Left ventricle myocardium inferior (tissue), 1 donor: ENCODE measurements at places on chromosomes 2 and 18. TPM values are rescaled to one million over a fixed set of nuclear protein-coding genes. Genes with fewer than 3 reads are reported as not detected.

The RAB17 gene
- 4.5 TPM for total RNA-seq

DNA sequence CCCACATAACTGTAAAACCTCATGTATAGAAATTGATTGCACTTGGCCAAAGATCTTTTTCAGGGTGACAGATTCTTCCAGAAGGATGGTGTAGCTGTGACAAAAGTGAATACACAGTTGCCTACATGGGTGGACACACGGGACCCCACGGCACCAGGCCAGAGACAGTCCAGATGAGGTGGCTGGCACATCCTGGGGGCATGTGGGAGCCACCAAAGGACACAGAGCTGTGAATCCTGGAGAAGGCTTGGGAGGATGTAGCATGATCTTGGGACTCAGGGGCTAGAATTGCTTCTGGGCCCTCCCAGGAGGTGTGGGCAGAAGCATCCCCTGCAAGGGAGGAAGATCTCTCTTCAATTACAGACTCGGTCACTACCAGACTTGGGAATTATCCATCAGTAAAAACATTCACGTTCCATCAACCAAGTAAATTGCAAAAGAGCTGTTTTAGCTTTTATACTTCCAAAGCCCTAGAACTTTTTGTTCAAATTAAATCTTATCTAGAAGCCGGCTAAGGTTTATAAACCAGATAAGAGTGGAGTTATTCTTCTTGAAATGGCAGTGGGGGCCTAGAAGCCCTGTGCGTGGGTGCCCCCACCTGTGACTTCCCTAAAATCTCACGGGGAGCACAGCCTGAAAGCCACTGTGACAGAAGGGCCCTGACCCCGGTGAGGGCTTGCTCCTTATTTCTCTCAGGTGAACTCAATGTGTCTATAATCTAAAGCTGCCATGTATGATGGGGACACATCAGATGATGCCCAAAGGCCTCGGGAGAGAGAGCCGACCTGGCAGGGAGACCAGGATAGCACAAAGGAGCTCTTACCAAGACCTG is 81.7 kb downstream of the SEPTIN10 start:
- H3K4me3 ChIP-seq = no peak overlapping the region
- H3K27ac ChIP-seq = no peak overlapping the region
- no peaks in the 10 kb centered on the region for H3K36me3 ChIP-seq
- no peak for DNase-seq
- peaks cover 30% of the 10 kb centered on the region for H3K4me1 ChIP-seq
- H3K27me3 ChIP-seq = no peaks in the 10 kb centered on the region

GRCh38 chr18:42289526-42289925 is 334.5 kb downstream of the PIK3C3 start:
- no peaks in the 10 kb centered on the region for H3K36me3 ChIP-seq
- no peak overlapping the region for H3K4me3 ChIP-seq
- H3K27me3 ChIP-seq = no peaks in the 10 kb centered on the region

- no peak for DNase-seq
- no peaks in the 10 kb centered on the region for H3K36me3 ChIP-seq
- no peak overlapping the region for H3K27ac ChIP-seq
- H3K4me3 ChIP-seq = no peak overlapping the region
Measured at GRCh38 chr2:219824996-219825395, 197.6 kb downstream of the SLC4A3 start.

GRCh38 chr18:74248595-74248994 is 43.2 kb downstream of the CYB5A start:
- peaks cover 13% of the 10 kb centered on the region for H3K36me3 ChIP-seq
- H3K27me3 ChIP-seq = no peaks in the 10 kb centered on the region
- no peak overlapping the region for H3K27ac ChIP-seq
- peaks cover 18% of the 10 kb centered on the region for H3K4me1 ChIP-seq
- H3K4me3 ChIP-seq = no peak overlapping the region

The ZAP70 gene
- 0.55 TPM for total RNA-seq

DNA sequence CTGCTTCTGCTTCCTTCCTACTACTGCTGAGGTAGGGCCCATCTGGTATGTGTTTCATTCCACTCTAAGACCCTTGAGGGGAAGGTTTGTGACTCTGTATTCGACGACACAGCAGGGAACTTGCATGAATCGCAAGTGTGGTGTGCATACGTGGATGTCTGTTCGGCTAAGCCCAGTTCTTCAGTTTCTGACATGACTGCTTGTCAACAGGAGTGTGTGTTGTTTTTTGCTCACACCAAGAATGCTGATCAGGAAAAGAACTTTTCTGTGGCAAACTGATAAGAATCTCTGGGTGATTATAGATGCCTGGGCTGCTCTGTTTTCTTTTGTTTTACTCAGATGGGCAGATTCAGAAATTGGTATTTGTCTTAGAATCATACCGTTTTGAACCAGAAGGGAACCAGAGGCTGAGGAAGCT is 22.0 kb downstream of the TNFRSF11A start:
- H3K27ac ChIP-seq = no peak overlapping the region
- peaks cover 10% of the 10 kb centered on the region for H3K27me3 ChIP-seq
- no peaks in the 10 kb centered on the region for H3K4me1 ChIP-seq
- DNase-seq = no peak
- no peak overlapping the region for H3K4me3 ChIP-seq

- H3K36me3 ChIP-seq = no peaks in the 10 kb centered on the region
- peak overlapping the region; percentile 100 for H3K27ac ChIP-seq
- H3K4me1 ChIP-seq = peaks cover 86% of the 10 kb centered on the region
- no peaks in the 10 kb centered on the region for H3K27me3 ChIP-seq
- H3K4me3 ChIP-seq = peak overlapping the region; percentile 85
Measured at GRCh38 chr2:207163053-207163755, 2.5 kb downstream of the KLF7 start.

GRCh38 chr2:32128636-32129035 is 37.0 kb upstream of the SLC30A6 start:
- peaks cover 9% of the 10 kb centered on the region for H3K4me1 ChIP-seq
- no peak for DNase-seq
- H3K27me3 ChIP-seq = no peaks in the 10 kb centered on the region
- peaks cover 78% of the 10 kb centered on the region for H3K36me3 ChIP-seq
- no peak overlapping the region for H3K4me3 ChIP-seq

DNA sequence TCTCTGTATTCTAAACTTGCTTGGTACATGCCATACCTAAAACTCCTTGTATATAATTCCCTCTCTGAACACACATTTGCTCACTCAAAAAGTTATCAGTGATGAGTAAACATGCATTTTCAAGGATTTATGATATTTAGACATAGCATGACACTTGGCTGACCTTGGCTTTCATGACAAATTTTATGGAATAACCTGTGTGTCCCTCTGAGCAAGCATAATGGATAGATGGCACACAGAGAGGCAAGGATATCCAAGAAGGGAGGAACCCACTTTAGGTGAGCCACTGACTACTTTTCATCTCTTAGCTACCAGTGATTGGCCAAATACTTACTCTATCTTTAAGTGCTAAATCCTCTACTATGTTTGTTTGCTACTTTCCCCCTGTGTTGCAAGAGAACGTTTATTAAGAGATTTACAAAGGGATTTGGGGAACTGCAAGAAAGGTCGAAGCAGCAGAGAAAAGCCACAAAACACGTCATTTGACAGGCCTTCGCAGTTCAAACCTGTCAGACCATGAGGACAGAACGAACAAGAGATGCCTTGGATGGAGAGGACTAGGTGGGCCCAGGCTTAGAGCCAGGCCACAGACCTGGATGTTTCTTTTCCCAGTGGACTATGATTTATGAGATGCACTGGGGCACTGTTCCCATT is 379.9 kb downstream of the NBAS start:
- H3K4me3 ChIP-seq = no peak overlapping the region
- H3K36me3 ChIP-seq = peaks cover 37% of the 10 kb centered on the region
- H3K27me3 ChIP-seq = no peaks in the 10 kb centered on the region
- H3K4me1 ChIP-seq = no peaks in the 10 kb centered on the region
- no peak for DNase-seq
- no peak overlapping the region for H3K27ac ChIP-seq

DNA sequence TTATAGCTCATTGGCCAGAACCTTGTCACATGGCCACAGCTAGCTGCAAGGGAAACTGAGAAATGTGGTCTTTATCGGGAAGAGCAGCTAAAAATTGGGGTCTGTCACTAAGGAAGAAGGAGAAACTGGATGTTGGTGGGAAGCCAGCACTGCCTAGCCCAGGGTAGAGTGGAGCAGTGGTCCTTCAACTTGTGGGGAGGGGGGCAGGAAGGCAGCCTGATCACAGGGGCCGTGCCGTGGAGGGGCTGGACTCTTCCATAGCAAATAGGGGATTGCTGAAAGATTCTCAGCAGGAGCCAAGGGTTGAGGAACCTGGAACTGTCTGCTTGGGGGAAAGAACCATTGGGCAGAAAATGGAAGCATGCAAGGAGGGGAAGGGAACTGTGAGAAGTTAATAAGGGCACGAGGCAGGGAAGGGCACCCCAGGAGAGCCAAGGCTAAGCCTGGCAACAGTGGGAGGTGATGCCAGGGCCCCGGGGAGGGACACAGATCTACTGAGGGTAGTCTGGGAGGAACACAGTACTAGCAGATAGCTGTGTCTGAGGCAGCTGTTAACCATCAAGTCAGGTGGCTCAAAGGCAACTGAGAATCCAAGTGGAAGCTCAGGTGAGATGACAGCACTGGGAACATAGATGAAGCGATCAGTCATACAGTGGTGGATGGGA is 5.9 kb upstream of the NEURL3 start:
- DNase-seq = no peak
- H3K4me1 ChIP-seq = peaks cover 19% of the 10 kb centered on the region
- peaks cover 4% of the 10 kb centered on the region for H3K27me3 ChIP-seq
- no peak overlapping the region for H3K27ac ChIP-seq

The LONRF2 gene
- total RNA-seq = 19.0 TPM

The ABCB11 gene
- total RNA-seq = 0.05 TPM

The RIT2 gene
- not detected for total RNA-seq

- H3K27ac ChIP-seq = no peak overlapping the region
- no peaks in the 10 kb centered on the region for H3K4me1 ChIP-seq
- H3K36me3 ChIP-seq = no peaks in the 10 kb centered on the region
- H3K4me3 ChIP-seq = no peak overlapping the region
- peaks cover 19% of the 10 kb centered on the region for H3K27me3 ChIP-seq
- no peak for DNase-seq
Measured at GRCh38 chr18:2840521-2840920, 6.3 kb upstream of the EMILIN2 start.

- peak overlapping the region; percentile 25 for H3K27ac ChIP-seq
- H3K36me3 ChIP-seq = peaks cover 40% of the 10 kb centered on the region
- peak; percentile 55 for DNase-seq
- no peak overlapping the region for H3K4me3 ChIP-seq
- peaks cover 60% of the 10 kb centered on the region for H3K4me1 ChIP-seq
- no peaks in the 10 kb centered on the region for H3K27me3 ChIP-seq
Measured at GRCh38 chr2:3450385-3451010, 68.8 kb downstream of the ADI1 start.

The HOXD3 gene
- not detected for total RNA-seq

GRCh38 chr2:53987336-53987921 is 16.6 kb upstream of the PSME4 start:
- H3K4me1 ChIP-seq = peaks cover 43% of the 10 kb centered on the region
- H3K27me3 ChIP-seq = no peaks in the 10 kb centered on the region
- H3K4me3 ChIP-seq = no peak overlapping the region
- H3K36me3 ChIP-seq = peaks cover 9% of the 10 kb centered on the region

The MAPRE2 gene
- 120 TPM for total RNA-seq

- no peaks in the 10 kb centered on the region for H3K4me1 ChIP-seq
- no peak overlapping the region for H3K4me3 ChIP-seq
- H3K36me3 ChIP-seq = no peaks in the 10 kb centered on the region
- no peak for DNase-seq
- no peaks in the 10 kb centered on the region for H3K27me3 ChIP-seq
Measured at GRCh38 chr18:8980918-8981317, 121.6 kb upstream of the NDUFV2 start.

GRCh38 chr2:240287496-240288086 is 147.1 kb upstream of the OTOS start:
- H3K4me3 ChIP-seq = no peak overlapping the region
- DNase-seq = no peak
- no peak overlapping the region for H3K27ac ChIP-seq
- peaks cover 20% of the 10 kb centered on the region for H3K4me1 ChIP-seq
- H3K36me3 ChIP-seq = no peaks in the 10 kb centered on the region

DNA sequence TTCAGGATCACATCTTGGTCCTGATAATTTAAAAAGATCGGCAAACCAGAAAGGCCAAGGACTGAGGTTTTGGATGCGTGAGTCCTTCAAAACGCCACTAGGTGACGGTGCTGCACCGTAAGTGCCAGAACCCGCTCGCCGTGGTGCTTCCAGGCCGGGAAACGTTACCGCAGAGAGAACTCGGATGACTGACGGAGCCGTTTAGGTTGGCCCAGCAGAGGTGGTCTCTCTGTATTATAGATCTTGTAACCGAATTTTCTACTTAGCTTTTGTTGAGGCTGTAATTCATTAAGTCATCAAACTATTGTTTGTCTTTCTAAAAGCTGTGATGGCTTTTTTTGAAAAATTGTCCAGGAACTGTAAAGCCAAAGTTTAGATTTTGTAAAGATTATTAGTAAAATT is 39.8 kb upstream of the ADCYAP1 start:
- peaks cover 63% of the 10 kb centered on the region for H3K27me3 ChIP-seq
- no peak overlapping the region for H3K27ac ChIP-seq
- DNase-seq = peak; percentile 54
